Vagina (tissue), 2 donors: ENCODE measurements at places on chromosomes 1 and 21.

- DNase-seq: no peak
Measured at GRCh38 chr1:199463521-199464127, 563.9 kb upstream of the NR5A2 start.

DNA sequence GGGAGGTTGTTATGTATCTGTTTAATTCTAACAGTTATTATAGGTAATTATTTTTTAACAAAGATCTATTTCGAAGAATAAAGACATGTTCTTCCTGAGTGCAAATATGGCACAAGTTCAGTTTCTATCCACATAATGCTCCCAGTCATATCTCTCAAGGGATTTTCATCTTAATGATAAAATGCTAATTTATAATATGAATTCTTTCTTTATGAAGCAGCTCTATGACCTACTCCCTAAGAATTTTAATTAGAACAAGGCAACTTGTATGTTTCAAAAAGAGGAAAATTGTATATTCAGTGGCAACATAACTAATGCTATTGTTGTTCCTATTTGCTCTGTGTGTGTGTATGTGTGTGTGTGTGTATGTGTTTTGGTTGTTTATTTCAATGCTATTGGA is 1222.1 kb upstream of the NCAM2 start:
- no peak for DNase-seq

GRCh38 chr1:13829152-13829769 is 129.3 kb downstream of the PRDM2 start:
- peak; percentile 81 for DNase-seq

DNA sequence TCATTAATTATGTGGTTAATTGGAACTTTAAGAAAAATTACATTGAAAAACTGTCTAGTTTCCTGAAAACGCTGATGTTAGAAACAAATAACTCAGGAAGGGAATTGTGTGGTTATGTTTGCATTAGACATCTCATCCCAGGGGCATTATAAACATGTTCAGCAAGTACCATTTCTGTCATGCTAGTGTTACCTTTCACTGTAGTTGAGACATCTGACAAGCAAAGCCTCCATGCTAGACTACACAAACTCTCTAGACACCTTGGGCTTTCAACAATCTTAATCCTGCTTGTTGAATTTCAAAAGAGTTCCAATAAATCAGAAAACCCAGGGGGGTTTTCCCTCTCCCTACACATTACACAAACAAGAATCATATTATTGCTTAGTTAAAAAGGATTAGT is 536.8 kb downstream of the KCNT2 start:
- DNase-seq: no peak

DNA sequence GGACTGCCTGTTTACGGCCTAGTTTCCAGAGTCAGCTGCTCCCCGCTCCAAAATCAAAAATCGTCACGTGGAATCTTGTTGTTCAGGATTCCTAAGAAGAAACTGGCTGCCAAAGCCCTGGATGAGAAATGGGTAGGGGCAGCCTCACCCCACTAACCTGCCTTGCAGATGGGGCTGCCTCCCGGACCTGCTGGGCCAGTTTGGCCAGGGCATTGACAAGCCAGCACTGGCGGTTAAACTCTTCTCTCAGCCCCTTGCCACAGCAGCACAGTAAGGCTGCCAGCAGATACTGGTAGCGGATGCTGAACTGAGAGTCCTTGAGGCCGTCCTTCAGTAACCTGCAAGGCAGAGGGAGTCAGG is 31.6 kb upstream of the PPP1R15B start:
- DNase-seq: no peak

GRCh38 chr1:84603223-84603622 is 29.0 kb upstream of the CTBS start:
- DNase-seq: no peak

DNA sequence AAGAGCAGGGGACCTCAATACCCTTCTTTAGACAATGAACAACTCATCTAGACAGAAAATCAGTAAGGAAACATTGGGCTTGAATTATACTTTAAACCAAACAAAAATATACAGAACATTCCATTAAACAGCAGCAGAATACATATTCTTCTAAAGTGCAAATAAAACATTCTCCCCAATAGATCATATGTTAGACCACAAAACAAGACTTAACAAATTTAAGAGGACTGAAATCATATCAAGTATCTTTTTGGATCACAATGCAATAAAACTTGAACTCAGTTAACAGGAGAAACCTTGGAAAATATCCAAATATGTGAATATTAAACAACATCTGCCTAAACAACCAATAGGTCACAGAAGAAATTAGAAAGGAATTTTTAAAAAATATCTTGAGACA is 47.7 kb upstream of the HP1BP3 start:
- DNase-seq: no peak

DNA sequence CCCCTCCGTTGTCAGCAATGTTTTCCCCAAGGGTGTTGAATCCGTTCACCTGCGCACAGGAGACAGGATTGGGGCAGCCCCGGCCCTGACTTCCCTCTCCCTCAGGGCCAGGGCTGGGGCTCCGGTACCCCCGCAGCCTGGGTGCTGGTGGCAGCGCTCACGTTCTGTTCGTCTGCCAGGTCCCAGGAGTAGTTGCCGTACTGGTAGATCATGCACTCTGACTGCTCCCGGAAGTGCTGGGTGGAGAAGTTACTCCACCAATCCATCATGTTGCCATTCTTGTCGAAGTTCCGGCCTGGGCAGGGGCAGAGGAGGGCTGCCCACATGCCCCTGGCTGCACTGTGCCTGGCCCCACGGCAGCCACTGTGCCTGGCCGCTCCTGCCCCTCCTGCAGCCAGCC is 6.1 kb downstream of the PRXL2B start:
- no peak for DNase-seq

GRCh38 chr1:121483961-121484424 is 299.2 kb downstream of the SRGAP2C start:
- no peak for DNase-seq

- no peak for DNase-seq
Measured at GRCh38 chr1:50605186-50605875, 182.1 kb upstream of the DMRTA2 start.

DNA sequence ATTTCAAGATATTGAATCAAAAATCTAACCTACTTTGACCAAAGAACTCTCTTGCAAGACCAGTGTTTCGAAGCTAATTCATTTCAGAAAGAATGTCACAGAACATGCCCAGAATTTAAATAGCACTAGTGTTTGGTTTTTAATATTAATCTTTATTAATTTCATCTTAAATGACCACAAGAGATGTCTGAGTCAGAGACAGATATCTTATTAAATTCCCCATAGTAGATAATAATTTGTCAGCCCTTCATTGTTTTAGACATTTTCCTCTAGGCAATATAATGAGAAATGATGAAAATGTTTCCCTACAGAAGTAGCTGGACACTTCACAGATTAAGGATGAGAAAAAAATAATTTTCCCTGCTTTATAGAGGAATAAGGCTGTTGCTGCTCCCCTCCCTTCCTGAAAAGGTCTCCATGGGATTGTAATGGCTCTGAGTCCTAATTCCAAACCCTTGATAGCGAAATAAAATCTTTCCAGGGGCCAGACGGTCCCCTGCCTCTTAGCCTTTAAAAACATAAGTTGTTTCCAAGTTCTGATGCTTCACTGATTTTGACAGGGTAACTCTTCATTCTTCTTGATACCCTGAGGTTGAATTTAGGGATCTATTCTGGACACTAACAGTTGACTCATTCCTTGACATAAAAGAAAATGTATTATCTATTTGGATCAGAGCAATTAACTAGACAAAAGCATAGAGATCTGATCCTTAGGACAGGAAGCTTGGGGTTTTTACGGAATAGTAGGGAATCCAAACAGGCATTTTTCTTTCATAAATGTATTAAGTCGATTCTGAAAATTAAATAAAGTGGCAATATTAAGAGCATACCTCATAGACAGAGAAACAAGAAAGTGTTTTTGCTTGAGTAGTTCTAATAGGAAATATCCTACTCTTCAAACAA is 820.8 kb downstream of the BRINP3 start:
- no peak for DNase-seq

DNA sequence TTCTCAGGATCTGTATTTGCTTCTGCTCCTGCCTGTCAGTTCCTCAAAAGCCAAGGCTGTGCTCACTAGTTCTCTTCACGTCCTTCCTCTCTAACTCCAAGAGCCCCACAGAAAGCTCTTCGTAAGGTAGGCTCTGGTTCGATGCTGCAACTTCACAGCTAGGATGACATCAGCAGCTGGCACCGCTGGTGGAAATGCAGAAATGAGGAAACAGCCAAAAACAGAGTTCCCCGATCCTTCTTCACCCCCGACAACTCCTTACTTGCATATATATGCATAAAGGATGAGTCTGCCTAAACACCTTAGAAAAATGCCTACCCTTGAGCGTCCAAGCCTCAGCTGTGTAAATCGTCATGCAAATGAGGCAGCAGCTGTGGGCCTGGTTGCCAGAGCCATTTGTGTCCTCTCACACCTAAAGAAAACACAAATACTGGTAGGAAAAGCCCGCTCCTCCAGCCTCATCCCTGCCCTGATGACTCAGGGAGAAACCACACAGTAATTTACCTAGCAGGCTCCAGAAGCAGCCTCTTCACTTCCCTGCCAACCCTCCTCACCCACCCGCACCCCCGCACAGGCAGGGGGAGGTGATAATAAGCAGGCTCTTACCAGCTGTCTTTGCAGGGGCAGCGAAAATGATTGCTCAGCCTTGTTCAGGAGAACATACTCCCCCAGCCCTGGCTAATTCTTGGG is 28.2 kb downstream of the BATF3 start:
- peak; percentile 88 for DNase-seq

DNA sequence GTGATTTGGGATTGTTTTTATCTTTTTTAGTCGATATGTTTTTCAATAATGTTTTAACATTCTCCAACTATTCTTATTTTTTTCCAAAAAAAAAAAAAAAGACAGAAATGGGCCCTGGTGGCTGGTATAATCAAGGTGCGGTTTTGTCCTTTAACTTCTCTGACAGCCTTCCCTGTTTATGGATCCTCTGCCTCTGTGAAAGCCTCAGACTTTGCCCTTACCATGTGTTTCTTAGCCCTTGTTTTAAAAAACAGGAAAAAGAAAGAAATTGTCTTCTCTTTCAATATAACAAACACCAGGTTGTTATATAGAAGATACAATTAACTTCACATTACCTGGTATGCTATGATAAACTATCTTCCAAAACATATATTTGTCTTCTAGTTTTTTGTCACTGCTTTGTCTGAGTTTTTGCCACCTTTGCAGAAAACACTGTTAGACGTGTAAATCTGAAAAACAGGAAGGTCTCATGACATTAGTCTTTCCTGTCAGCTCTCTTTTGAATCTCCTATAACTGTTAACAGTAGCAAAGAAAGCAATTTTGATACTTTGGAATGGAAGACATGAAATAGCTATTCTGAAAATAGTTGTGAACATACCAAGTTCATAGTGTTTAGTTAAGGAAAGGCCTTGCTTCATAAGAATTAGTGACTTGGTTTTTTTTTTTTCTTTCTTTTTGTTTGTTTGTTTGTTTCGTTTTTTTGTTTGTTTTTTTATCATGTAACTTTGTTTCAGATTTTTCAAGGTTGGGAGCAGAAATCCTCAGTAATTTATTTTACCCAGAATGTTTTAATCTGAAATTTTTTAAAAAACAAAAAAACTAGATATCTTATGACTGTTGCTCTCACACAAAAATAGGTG is 31.7 kb upstream of the CACYBP start:
- no peak for DNase-seq

DNA sequence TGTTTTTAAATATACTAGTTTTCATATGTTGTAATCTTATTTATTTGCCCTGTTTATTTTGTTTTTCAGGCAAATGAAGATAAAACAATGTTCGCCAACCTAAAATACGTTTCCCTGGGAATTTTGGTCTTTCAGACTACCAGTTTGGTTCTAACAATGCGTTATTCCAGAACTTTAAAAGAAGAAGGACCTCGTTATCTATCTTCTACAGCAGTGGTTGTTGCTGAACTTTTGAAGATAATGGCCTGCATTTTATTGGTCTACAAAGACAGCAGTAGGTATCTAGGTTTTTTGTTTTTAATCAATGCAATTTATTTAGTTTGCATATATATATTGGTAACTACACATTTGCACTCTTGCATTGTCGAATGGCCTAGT is 23.7 kb downstream of the SLC35A3 start:
- DNase-seq: no peak

GRCh38 chr21:36985751-36986594 is 19.5 kb upstream of the HLCS start:
- no peak for DNase-seq

DNA sequence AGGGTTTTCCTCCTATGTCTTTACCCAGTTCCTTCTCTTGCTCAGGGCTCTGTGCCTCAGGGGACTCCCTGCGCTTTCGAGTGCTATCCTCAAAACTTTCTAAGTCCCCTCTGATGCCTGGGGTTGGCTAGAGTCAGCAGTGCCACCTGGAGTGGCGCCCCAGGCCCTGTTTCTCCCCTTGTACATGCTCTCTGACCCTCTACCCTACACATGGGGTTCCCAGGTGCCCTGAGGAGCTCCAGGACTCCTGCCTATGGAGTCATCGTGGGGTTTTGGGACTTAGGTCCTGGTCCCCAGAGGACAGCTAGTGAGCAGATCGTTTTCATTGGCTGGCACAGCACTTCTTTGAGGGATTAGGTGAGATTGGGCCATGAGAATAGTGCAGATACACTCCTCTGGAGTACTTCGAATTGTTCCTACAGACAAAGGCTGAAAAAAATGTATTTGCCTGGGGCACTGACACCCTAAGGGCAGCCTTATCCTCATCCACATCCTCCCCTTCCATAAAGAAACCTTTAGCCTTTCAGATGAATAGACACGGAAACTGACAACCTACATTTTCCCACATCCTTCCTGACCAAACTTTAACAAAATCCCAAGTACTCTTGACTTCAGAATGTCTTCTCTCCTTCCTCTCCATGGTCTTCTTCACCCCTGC is 41.5 kb downstream of the LGR6 start:
- no peak for DNase-seq

- no peak for DNase-seq
Measured at GRCh38 chr1:210455840-210456603, 127.3 kb downstream of the HHAT start.

- no peak for DNase-seq
Measured at GRCh38 chr21:43364851-43365424, 62.0 kb downstream of the SIK1 start.

DNA sequence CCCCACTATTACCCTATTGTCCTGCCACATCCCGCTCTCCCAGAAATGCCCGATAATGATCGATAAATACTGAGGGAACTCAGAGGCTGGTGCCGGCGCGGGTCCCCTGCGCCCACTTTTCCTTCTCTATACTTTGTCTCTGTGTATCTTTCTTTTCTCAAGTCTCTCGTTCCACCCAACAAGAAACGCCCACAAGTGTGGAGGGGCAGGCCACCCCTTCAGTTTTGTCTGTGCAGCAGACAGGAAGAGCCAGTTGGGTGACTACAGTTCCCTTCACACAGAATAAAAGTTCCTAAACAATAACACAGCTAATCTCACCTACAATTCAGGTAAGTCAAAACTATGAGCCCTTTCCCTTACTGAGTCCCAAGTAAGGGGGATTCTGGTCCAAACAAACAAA is 423.7 kb downstream of the SMYD3 start:
- DNase-seq: no peak

GRCh38 chr1:156083800-156084790 is 1.8 kb upstream of the MEX3A start:
- no peak for DNase-seq

- DNase-seq: peak; percentile 78
Measured at GRCh38 chr1:111221633-111222291, 5.8 kb upstream of the CHI3L2 start.

GRCh38 chr1:85606414-85606800 is 25.8 kb downstream of the CCN1 start:
- DNase-seq: no peak
